Stimulated activated CD8-positive, alpha-beta memory T cell treated with anti-CD3 and anti-CD28 coated beads, Interleukin-15, amount 100 ng/mL, for 48 hours (primary cell): ENCODE measurements at places on chromosomes 6 and 20.

DNA sequence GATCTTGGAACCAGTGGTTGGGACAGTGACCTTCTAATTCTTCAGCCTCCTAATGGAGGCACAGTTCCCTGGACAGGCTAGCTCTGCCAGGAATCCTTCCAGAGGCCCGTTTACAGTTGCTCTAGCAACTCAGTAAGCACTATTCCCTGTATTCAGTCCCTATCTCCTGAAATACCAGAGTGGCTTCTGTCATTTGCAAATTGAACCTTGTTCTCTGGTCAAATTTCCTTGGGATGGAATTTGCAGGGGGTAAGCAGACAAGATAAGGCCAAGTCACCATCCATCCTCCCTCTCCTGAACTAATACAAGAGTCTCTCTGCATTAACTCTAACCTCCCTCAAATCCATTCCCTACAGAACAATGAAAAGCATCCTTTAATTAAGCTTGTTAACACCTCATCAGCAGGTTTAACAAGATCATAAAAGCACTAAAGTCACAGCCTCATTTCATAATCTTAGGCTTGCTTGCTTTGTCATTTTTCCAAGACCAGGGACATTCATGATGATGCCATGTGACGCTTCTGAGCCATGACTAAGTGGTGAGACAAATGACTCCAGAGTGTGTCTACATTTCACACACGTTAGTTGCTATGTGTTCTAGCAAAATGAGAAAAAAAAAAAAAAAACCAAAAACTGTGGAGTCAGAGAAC, 37.1 kb downstream of the SLC22A23 start:
- DNase-seq = no peak

- DNase-seq = no peak
These were observed 587.5 kb downstream of the CBLN4 start for GRCh38 chr20:55417836-55418235.

DNA sequence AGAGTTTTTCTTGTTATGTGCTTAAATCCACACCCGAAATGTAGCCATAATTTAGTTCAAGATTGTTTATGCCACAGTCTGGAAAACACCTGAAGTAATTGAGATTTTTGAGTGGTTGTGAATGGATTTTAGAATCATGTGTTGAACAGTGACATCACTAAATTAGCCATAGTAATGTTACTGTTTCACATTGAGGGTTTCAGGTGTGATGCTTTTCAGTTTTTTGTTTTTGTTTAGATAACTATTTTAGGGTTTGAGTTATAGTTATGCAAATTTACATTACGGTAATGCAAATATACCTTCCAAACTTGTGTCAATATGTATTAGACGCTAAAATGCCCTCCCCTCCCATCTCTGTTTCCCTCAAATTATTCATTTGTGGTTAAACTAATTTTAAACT, 22.9 kb downstream of the QKI start:
- DNase-seq = no peak

GRCh38 chr6:16623731-16624130, 137.5 kb downstream of the ATXN1 start:
- DNase-seq = no peak

- no peak for DNase-seq
These were observed 221.6 kb downstream of the CDC5L start for GRCh38 chr6:44609051-44609612.

DNA sequence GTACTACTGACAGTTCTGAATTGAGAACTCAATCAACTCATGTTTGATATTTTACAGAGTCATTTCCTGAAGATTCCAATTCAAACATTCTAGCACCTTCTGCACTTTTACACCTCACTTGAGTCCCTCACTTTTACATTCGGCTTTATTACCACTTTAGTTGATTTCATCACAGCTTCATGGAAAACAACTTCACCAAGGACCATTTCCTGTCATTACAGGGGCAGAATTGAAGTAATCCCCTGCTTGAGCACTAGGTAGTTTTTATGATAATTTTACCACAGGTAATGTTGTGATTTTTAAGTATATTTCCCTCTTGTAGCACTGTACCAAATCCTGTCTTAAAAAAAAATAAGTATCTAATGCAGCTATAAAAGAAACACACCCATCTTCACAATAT, 312.9 kb downstream of the BTBD9 start:
- no peak for DNase-seq

GRCh38 chr20:63483834-63484233, 11.4 kb upstream of the KCNQ2 start:
- no peak for DNase-seq

GRCh38 chr6:118501765-118502164, 46.3 kb upstream of the PLN start:
- no peak for DNase-seq

GRCh38 chr6:110324548-110324947, 33.6 kb downstream of the METTL24 start:
- no peak for DNase-seq

- DNase-seq = no peak
These were observed 40.1 kb downstream of the ILRUN start for GRCh38 chr6:34656378-34657036.

DNA sequence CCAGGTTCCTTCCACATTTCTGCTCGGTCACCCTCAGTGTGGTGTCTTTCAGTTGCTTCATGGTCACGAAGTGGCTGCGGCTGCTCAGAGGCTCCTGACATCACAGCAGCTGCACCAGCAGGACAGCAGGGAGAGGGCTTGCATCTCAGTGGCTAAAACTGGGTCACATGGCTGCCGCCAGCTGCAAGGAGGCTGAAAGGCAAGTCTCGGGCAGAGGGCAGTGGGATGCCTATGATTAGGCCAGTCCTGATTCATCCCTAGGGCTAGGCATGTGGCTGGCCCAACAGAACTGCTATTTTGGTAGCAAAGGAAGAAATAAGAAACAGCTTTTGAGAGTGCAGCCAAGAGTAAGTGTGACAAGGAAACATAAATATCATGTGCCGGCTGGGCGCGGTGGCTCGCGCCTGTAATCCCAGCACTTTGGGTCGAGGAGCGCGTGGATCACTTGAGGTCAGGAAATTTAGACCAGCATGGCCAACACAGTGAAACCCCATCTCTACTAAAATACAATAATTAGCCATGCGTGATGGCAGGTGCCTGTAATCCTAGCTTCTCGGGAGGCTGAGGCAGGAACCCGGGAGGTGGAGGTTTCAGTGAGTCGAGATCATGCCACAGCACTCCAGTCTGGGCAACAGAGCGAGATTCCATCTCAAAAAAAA, 46.6 kb downstream of the RBM38 start:
- no peak for DNase-seq

DNA sequence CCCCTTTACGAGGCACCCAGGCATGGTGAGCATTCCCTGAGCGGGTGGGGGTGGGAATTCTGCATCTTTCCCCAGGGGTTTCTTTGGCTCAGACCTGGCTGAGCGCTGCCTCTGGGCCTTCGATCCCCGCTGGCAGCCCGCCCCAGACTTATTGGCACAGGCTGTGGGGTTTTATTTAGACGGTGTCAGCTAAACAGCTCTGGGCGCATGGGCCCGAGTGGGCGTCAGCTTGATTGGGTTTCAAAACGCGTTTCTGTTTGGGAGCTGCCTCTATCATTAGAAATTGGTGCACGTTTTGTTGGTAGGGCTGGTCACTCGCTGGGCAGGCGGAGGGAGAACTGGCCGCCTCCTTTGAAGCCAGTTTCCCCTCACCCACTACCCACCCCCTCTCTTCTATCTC, 21.0 kb downstream of the PMEPA1 start:
- no peak for DNase-seq

DNA sequence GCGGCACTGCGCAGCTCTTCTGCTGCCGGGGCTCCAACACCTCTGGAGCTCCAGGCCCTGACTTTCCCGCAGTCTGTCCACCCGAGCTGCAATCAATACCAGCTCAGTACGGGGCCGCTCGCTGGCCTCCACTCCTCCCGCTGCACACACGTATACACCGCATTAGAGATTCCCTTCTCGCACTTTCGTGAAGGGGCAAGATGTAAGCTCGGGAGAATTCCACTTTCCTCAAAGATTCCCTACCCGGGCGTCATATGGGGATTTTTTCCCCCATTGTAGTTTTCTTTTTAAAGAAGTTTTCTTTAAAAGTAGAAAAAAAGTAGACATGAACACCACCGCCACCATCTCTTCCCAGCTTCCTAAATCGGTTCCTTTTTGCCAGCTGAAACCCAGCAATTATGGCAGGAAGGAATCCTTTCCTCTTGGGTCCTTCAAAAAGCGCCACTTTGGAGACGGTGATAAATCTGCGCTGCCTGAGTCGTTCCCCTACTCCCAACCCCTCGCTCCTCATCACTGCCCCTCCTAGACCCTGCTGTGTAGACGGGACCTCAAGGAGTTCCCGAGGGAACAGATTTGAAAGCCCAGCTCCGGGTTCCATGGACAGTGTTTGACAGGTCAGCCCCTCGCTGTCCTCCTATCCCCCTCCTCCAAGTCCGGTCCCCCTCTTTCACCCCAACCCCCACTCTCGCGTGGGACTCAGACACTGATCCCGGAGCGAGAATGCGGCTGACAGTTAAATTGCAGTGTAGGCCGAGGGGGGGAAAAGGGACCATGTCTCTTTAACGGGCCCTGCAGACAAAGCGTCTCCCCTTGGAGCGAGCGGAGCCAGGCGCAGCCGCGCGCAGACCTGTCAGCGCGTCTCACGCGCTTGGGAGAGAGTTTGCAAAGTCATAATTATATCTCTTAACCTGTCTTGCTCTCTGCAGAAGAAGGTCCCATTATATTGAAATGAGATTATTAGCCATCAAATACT, 39.5 kb downstream of the NCR2 start:
- no peak for DNase-seq

DNA sequence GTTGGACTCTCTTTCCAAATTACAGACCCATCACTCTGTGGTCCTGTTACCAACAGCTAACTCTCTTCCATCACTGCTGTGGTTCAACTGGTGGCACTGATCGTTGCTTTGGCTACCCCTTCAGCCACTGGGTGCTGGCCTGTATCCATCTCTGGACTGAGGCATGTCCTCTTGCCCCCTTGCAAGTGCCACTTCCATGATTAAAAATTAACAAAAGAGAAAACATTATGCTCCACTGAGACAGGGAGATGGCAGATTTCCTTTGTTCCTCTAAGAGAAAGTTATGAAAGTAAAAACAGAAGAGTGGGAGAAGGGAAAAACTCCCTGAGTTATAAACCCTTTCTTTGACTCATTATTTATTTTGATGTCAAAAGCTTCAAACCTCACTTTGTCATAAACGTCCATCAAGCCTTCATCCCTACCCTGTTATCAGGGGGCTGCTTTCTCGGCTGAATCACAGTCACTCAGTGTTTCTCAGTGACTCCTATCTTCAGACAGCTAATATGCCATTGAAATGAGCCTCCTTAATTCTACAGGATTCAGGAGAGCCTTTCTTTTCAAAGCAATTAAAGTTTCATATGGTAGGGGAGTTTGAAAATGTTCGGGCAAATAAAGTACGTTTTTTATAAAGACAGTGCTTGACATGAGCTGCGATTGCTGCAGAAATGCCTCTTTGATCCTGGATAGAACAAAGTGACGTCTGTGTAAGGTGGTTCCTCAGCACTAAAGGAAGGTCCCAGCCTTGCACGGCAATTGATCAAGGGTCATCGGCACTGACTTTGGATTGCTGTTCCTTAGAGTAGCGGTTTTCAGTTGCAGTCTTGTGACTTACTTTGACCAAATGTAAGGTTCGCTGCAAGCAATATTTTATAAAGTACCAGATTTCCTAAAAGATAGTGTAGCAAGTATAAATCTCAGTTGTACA, 49.9 kb upstream of the PBOV1 start:
- DNase-seq = no peak

DNA sequence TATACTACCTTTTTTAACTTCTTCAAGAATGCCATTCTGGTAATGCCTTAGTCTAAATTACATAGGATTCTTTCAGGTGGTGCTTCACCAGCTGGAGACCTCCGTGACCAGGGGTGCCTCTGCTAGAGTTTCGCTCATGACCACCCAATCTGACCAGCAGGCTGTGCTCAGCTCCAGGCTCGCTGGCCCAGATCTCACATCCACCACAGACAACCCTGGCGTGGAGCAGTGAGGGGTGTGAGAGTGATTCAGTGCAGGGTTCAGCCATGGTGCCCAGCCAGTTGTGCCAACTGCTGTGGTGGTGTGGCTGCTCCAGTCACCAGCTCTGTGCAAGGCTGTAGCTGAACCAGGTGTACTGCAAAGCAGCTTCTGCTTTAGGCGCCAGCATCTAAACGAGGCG, 198.6 kb downstream of the MMUT start:
- no peak for DNase-seq

DNA sequence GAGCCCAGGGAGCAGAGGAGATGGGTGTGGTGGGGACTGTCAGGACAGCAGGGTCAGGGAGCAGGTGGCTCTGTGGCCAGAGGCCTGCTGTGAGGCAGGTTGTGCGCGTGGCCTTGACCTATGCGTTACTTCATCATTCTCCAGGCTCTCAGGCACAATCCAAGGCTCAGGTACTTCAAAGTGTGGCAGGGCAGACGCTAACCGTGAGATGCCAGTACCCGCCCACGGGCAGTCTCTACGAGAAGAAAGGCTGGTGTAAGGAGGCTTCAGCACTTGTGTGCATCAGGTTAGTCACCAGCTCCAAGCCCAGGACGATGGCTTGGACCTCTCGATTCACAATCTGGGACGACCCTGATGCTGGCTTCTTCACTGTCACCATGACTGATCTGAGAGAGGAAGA, 535 bp downstream of the NCR2 start:
- no peak for DNase-seq

DNA sequence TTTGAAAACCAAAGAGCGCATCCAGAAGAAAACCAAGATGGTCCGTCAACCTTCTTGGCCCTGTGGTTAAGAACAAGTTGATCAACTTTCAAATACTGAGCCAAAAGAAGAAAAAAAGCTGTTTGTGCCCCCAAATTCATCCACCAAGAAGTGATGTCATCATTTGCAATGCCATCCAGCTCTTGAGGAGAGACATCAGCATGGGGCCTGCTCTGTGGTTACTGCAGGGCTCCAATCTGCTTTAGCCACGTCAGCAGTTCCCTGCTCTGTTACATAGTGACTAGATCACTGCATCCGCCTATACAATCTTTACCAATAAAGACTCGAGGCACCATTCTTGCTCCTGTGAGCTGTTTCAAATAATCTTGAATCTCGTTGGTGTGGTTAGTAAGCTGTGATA, 75.0 kb upstream of the BLCAP start:
- no peak for DNase-seq

GRCh38 chr6:34657307-34657978, 39.1 kb downstream of the ILRUN start:
- DNase-seq = no peak

DNA sequence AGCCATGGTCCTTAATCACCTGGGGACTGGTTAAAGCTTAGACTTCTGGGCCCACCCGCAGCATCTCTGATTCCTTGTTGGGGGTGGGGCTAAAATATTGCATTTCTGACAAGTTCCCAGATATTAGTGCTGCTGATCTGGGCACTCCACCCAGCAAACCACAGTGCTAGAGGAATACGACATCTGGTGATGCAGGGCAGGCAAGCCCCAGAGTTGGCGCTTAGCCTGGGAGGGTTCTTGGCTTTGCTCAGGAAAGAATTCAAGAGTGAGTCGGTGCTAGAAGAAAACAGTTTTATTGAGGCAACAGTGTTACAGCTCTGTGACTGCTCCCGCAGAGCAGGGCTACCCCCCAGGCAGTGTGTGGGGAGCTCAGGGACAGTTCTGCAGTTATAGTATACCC, 210.7 kb downstream of the TFAP2C start:
- DNase-seq = no peak
